SK-N-SH (cell line): ENCODE measurements at places on chromosomes 3 and 15. TPM values are rescaled to one million over a fixed set of nuclear protein-coding genes. Genes with fewer than 3 reads are reported as not detected.
A peak's percentile ranks its signal among the peaks of the same experiment; 100 is the strongest.

- peak; percentile 99 for DNase-seq
Measured at GRCh38 chr3:58008141-58009025, at the start of gene FLNB. TSS of gene FLNB (plus strand) at chr3:58008422. CDS start at chr3:58008565, 143 bp downstream.

Gene SPINK8
- not detected in 2 replicates for polyA plus RNA-seq

- DNase-seq: no peak
Measured at GRCh38 chr15:101444807-101445508, 44.5 kb downstream of the PCSK6 start.

DNA sequence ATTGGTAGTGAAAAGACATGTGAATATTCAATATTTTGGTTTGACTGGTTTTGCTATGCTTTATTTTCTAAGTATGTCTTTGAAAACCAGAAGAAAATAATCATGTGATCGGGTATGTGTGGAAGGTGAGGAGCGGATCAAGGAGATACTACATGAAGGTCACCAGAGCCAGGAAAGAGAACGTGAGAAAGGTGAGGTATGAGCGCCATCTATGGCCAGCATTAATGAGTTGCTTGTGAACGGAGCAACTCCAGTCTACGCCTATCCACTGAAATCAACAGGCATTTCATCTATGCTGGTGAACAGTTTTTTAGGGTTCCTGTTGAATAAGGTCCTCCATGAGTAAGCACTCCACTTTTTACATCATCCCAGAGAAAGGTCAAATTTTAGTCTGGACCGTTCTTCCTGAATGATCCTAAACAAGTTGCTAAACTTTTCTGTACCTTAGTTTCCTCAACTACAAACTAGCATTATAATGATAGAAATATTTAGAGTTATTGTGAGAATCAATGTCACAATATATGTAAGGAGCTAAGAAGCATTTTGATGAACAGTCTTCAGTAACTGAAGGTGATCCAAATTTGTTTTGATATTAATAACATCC lies 1435.2 kb upstream of the CADM2 start:
- DNase-seq: peak; percentile 25

- no peak for DNase-seq
Measured at GRCh38 chr3:22523925-22524324, 679.2 kb upstream of the UBE2E2 start.

- peak; percentile 82 for DNase-seq
Measured at GRCh38 chr15:31396881-31397560, 70.4 kb downstream of the KLF13 start.

DNA sequence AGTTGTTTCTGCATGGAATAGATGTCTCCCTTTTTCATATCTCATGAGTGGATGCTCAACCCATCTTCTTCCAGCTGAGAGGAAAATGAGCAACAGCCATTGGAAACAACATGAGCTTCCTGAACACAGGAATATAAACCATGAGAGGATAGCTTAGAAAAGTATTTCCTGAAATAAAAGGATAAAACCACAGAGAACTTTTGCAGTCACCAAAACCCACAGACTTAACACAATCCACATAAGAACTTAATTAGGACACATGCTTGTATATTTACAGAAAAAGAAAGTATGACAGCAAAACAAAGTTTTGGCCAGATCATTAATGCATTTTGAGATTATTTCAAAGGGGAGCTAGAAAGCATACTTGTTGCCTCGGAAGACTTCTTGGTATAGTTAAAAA lies 180.5 kb upstream of the RASGRP1 start:
- DNase-seq: no peak

- no peak for DNase-seq
Measured at GRCh38 chr3:156507285-156507684, 47.6 kb downstream of the SSR3 start.

DNA sequence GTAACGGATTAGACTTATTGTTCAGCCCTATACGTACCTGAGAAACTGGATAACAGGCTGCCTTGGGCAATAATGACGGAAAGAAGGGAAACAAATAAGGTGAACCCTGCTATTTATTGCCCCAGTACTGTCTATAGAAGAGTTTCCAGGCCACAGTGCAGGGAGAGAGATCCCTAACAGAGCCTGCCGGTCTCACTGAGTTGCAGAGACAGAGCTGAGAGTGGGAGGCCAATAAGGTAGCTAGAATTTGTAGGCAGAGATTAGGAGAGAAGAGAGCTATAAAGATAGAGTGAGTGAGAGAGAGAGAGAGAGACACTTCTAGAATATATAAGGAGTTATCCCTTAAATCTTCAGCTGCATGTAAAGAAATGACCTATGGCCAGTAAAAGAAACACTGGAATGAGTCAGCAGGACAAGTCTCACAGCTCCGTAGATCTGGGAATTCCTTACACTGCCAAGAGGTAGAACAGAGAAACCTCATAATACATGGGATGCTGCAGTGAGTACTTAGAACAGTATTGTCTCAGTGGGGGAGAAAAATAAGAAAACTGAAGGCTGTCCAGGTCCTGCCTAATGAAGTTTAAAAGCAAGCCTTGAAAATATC lies 51.8 kb downstream of the ST3GAL6 start:
- DNase-seq: no peak

Gene PARP9
- 13.5 and 17.4 TPM in 2 replicates for polyA plus RNA-seq

Gene TJP1
- polyA plus RNA-seq: 17.5 and 23.7 TPM in 2 replicates

GRCh38 chr15:81091889-81092558 lies 42.0 kb upstream of the CFAP161 start:
- peak; percentile 23 for DNase-seq

Gene GASK1A
- polyA plus RNA-seq: not detected in 2 replicates

DNA sequence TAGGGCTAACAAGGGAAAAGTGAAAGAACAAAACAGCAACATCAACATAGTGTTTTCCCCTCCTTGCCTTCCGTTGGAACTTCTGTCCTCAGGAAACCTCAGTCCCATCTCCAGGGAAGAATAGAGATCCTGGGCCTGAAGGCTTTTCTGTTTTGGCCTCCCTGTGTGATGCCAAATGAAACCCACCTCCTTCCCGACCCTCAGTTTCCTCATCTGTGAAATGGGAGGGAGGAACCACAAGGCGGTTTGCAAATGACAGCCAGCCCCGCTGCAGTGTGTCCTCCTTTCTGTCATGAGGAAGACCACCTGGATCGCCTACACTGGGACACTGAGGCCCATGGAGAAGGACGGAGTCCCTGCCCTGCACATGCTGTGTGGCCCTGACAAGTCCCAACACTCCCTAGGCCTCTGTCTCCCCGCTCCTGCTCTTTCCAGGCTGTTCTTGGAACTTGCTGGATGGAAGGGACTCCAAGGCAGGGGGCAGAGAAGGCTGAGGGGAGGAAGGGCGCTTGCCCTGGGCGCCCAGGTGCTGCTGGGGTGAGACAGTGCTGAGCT lies 28.5 kb upstream of the FBLN2 start:
- no peak for DNase-seq

GRCh38 chr15:75523011-75523410 lies 56.1 kb downstream of the PTPN9 start:
- no peak for DNase-seq
